Stimulated activated CD8-positive, alpha-beta memory T cell treated with anti-CD3 and anti-CD28 coated beads, Interleukin-7, amount 100 ng/mL, for 24 hours (primary cell): ENCODE measurements at places on chromosomes 12 and 14.

GRCh38 chr12:57772429-57773322 is at the start of gene EEF1AKMT3:
Gene EEF1AKMT3, plus strand, starts transcription at chr12:57772614. Its CDS starts 111 bp downstream, at chr12:57772725.
- DNase-seq: no peak

GRCh38 chr12:44875954-44876543 is at the start of gene NELL2:
Gene NELL2, minus strand, starts transcription at chr12:44876315. Its CDS starts 446 bp downstream, at chr12:44875869.
- DNase-seq: peak; percentile 46

DNA sequence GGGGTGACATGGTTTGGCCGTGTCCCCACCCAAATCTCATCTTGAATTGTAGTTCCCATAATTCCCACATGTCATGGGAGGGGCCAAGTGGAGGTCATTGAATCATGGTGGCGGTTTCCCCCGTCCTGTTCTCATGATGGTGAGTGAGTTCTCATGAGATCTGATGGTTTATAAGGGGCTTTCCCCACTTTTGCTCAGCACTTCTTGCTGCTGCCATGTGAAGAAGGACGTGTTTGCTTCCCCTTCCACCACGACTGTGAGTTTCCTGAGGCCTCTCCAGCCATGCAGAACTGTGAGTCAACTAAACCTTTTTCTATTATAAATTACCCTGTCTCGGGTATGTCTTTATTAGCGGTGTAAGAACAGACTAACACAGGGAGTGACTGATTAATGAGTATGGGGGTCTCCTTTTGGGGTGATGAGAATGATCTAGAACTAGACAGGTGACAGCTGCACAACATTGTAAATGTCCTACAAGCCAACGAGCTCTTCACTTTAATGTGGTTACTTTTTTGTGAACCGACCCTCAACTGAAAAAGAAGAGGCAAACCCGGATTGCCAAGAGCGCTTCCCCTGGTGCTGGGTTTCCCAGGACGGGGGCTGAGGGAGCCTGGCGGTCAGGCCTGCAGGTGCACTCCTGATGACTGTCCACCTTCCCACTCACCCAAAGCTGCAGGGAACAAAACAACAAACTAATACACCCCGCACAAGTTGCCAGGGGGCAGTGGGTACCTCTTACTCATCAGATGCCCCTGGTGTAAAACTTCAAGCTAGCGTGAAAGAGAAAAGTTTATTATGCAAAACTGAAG is 90.1 kb downstream of the NCOR2 start:
- no peak for DNase-seq

DNA sequence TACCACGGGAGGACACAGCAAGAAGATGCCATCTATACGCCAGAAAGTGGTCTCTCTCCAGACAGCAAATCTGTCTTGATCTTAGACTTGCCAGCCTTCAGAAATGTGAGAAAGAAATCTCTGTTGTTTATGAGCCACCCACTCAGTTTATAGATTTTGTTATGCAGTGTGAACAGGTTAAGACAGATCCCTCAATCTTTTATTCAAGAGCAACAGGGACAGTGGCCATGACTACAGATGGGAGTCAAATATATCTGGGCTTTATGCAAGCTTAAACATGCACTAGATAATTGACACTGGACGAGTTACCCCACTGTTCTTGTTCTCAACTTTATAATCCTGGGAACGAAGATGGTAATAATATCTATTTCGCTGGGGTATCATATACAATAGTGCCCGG is 288.7 kb downstream of the RPAP3 start:
- DNase-seq: no peak

DNA sequence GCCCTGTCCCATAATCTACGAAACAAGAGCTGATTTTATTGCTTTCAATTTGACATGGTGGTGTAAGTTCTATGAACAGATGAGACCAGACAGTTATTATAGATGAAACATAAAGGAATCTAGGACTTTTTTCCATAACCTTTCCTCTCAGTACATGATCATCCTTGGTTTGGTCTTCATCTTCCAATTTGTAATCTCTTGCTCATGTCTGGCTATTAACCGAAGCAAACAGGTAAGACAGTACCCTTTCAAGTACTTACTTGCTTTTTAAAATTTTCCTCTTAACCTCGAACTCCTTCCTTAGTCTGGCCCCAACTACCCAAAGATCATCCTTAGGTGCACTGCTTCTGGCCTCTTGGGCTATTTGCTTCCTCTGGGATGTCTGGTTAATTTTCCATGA is 1.2 kb downstream of the TSPAN31 start:
- no peak for DNase-seq

DNA sequence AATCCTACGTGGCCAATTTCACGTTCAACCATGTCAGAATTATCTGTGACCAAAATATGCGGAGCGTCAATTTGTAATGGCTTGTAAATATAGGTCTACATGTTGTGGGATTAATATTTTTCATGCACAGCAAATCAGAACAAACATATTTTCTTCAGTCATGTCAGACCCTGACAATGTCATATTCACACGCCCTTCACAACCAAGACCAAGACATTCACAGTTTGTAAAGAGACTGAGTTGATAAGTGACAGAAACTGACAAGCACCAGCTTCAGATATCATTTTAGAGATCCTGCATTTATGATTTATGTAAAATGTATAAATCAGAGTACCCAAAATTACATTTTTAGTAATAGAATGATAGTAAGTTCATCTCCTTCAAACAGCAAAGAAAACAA is 57.3 kb upstream of the NOVA1 start:
- DNase-seq: no peak

- no peak for DNase-seq
Measured at GRCh38 chr12:76080729-76081415, 3.6 kb downstream of the NAP1L1 start.

GRCh38 chr12:87349681-87350080 is 679.5 kb downstream of the C12orf50 start:
- DNase-seq: no peak

DNA sequence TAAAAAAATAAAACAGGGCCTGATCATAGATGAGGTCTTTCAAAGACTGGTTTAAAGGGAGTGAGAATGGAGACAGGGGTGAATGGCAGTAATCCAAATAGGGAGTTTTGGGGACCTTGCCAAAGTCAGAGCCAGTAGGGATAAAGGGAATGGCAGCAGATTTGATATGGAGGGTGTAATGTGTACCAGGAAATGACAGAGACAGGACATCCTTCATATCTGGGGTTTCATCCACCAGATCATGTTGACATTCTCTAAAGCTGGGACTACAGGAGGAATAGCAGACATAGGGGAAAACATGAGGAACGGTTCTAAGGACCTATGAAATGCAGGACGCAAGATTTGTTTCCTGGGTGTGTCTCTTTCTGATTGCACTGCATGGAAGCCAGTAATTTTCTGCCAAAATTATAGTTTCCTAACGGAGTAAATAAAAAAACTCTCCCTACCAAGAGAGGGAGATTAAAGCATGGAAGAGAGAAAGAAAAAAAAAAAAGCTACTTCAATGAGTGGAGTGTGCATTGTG is 169.9 kb downstream of the PRKD1 start:
- DNase-seq: no peak

DNA sequence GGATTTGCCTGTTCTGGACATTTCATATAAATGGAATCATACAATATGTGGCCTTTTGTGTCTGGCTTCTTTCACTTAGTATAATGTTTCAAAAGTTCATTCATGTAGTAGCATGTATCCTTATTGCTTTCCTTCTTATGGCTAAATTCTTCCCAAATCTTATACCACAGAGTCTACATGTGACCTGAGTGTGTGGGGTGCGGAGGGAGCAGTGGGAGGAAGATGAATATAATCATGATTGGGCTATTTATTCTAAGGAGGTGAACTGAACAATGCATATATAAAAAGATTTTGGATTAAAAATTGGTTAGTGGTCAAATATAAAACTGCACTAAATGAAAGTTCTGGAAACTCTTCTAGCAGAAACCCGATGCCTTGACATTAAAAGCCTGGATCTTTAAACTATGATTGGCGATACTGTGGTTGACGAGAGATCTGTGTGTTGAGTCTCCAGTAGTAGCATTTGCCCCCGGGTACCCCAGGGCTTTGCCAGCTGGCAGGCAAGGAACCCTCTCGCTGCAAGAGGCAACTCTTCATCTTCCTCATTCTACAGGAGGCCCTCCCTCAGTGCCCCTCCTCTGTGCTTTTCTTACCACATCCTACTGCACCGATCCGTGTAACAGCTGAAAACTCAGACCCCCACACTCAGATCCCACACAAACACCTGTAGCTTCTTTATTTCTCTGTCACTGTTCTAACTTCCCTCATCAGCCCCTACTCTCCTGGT is 2.6 kb downstream of the CYP46A1 start:
- DNase-seq: no peak

DNA sequence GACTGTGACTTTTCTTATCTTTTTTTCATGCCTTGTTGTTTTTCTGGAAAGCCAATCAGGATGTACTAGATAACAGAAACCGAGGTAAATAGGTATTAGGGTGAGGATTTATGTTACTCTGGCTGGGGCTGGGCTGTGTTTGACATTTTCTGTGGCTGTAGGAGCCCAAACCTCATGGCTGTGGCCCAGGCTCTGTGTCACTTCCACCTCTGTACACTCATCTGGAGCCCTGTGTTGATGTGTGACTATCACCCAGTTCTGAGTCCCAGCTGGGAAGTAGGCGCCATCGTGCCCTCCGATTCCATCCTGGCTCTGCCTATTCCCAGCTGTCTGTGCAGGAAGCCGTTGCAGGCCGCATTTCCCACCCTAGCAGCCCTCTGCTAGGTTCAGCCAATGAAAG is 1.6 kb upstream of the HHIPL1 start:
- no peak for DNase-seq

DNA sequence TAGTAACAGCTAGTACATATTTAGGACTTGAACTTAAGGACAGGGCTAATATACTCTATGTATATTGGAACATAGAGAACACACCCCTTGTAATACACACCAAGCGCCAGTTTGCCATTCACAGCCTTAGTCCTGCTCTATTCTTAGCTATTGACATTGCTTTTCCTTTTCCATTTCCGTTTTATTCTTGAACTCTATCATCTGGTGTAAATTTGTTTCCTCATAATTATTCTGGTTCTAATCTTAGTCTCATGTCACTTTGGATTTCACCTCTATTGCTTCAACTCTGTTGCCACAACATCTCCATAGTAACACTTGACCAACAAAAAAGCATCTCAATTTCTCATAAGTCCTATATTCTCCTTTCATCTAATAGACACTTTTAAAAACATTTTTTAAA is 225.7 kb downstream of the PHLDA1 start:
- no peak for DNase-seq

DNA sequence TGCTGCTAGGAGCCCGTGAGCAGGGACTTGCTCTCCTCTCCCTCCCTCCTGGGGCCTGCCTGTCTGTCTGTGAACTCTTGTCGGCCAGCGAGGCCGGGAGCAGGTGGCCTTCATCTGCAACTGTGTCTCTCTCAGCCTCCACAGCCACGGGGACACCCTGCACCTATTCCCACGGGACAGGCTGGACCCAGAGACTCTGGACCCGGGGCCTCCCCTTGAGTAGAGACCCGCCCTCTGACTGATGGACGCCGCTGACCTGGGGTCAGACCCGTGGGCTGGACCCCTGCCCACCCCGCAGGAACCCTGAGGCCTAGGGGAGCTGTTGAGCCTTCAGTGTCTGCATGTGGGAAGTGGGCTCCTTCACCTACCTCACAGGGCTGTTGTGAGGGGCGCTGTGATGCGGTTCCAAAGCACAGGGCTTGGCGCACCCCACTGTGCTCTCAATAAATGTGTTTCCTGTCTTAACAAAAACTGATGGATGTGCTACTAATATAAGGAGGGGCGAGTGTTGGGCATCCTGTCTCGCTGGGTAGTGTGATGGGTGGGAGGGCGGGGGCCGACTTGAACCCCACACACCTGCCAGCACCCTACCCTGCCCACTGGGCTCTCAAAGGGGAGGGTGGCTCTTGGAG is 34.8 kb downstream of the MEG3 start:
- no peak for DNase-seq

DNA sequence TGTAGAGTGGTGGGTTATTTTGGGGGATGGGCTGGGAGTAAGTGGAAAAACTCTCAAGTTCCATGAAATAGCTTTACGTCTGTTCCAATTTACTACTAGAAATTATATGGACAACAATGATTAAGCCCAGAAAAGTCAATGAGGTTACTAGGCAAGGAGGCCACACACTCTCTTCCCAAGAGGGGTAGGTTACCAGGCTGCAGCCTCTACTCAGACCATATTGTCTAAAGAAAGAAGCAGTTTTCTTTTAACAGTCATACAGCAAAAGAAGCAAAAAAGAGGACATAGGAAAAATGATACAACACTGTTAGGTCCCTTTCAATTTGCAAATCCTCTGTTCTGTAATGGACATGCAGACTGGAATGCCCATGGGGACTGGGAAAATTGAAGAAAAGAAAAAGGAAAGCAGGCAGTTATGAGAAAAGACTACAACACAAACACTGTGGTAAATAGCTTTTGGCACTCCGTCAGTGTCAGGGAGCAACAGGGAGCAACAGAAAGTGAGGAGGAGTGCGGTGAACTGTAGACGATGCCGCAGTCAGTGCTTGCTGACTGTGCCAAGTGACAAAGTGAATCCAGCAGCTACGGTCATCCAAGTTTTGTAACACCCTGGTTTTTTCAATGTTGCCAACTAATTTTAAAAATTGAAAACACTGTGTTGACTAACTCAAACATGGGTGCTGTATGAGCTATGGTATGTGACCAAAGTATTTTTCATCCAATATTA is 39.8 kb upstream of the HMGA2 start:
- no peak for DNase-seq

DNA sequence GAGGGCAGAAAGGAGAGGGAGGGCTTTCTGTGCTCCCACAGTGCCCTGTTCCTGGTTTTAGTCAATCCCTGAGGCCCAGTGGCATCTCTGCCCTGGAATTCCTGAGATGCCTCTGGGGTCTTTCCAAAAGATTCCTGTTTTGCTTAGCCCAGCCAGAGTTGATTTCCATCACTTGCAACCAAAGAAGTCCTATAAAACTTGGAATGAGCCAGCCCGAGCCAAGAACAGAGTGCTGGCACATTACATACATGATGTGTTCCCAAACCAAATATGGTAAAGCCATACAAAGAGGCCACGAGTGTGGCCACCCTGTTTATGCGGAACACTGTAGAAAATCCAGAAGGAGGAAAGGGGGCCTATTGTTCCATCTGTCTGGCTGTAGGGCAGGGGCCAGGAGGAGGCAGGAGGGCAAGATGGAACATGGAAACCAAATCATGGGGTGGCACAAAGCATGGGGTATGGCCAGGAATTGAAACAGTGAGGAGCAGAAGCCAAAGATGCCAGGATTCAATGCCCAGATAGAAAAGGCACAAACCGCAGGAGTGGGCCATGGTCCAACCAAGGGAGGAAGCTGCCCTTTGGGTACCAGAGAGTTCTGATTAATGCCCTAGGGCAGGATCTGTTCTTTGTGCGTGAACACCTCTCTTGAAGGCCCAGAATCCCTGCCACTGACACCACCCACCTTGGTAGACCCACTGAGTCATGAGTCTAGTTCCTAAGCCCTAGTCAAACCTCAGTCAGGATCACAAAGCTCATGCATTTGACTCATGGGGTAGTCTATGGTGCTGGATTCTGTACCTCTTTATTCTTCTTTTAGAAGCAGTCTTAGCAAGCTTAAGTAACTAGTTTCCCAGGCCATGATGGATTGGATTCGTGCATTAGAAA is 75.2 kb downstream of the LRRC74A start:
- DNase-seq: no peak

GRCh38 chr14:81516986-81517797 is 16.5 kb downstream of the SEL1L start:
- no peak for DNase-seq

GRCh38 chr14:30525833-30526232 is 33.1 kb upstream of the G2E3 start:
- DNase-seq: no peak
